ENCODE measurements at places on chromosomes 1 and 21.

DNA sequence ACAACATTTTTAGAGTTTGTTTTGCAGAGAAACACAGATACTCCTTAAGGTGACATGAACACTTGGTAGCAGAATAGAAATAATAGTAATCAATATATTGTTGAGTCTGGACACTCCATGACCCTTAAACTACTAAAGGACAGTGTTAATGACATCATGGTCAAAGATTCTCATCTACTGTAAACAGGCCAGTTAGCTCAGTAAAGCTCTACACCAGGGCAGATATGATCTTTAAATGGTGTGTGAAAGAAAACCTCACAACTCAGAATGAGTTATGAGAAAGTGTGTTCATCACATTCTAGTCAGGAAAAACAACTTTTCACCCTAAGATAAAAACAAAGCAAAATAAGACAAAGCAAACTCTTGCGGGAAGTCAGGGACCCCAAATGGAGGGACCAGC lies 58.1 kb upstream of the ADAMTS5 start:
- DNase-seq = no peak

GRCh38 chr1:64046891-64047290 lies 156.5 kb upstream of the UBE2U start:
- no peak for DNase-seq

DNA sequence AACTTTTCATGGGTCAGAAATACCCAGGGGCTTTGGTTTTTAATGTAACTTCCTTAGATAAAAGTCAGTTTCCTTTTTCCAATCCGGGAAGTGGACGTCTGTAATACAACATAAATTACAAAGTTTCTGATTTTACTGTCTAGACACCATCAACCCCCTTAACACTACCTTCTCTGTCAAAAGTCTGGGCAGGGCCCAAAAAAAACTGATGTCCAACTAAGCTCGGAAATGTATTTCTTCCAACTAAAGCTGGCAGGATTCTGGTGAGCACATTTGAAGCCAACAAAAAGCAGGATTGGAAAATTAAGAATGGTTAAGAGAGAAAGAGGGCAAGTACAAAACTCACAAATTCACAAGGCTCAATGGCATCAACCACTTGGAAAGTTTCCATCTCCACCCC lies 24.3 kb downstream of the DDAH1 start:
- DNase-seq = no peak

DNA sequence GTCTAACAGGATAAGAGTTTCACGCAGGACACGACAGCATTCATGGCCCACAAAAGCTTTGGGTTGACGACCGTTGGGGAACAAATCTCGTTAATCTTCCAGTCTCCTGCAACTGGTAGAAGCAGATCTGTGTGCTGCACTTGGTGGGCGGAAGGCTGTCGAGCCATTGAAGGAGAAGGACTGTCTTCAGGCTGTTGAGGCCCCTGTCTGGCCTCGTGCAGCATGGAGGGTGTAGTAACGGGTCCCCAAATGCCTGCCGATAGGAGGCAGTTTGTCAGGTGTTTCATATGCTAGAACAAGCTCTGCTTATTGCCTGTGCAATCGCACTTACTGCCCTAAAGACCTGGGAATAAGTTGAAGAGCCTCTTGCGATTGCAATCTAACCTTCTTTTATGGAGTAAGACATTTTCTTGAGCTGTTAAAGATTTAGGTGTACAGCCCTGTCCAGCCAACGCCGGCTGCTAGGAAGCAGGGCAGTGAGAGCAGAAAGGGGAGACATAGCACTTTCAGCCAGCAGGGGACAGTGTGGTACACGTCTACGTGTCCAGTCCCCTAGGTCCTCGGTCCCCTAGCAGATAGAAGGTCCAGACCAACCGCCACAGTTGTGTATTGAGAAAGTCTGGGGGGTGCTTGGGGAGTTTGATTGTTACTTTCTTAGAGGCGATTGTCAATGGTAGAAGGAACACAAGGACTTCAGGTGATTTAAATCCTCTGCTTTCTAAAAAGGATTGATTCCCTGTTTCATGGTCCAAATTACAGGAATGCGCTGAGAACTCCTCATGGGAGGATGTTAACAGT lies 102.3 kb upstream of the TMPRSS2 start:
- DNase-seq = peak; percentile 46

GRCh38 chr1:210250998-210251679 lies 18.5 kb downstream of the SERTAD4 start:
- DNase-seq = no peak

DNA sequence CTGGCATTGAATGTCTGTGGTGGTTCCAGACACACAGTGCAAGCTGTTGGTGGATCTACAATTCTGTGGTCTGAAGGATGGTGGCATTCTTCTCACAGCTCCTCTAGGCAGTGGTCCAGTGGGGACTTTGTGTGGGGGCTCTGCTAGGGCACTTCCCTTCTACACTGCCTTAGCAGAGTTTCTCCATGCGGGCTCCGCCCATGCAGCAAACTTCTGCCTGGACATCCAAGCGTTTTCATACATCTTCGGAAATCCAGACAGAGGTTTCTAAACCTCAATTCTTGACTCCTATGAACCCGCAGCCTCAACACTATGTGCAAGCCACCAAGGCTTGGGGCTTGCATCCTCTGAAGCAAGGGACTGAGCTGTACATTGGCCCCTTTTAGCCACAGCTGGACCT lies 43.0 kb downstream of the RGS18 start:
- DNase-seq = no peak

- peak; percentile 85 for DNase-seq
Observed at GRCh38 chr1:215475796-215476481, 91.2 kb upstream of the KCTD3 start.

DNA sequence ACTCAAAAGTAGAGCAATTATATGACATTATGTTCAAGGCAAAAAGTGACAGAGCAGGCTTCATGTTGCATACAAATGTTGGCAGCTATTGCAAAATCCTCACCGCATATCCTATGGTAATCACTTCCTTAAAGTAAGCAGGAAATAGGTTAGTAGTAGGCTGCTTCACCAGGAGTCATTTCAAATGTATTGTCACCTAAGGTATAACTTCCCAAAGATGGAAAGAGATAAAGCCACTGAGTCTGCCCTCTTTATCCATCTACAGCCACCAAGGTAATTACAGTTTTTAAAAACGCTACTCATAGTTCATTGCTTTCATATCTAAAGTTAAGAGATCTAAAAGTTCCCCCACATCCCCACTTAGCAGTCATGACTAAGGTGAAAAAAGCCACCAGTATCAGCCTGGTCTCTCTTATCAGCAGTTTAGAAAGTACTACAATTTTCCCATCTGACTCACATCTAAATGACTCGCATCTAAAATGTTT lies 31.6 kb upstream of the UBE2U start:
- DNase-seq = peak; percentile 35

DNA sequence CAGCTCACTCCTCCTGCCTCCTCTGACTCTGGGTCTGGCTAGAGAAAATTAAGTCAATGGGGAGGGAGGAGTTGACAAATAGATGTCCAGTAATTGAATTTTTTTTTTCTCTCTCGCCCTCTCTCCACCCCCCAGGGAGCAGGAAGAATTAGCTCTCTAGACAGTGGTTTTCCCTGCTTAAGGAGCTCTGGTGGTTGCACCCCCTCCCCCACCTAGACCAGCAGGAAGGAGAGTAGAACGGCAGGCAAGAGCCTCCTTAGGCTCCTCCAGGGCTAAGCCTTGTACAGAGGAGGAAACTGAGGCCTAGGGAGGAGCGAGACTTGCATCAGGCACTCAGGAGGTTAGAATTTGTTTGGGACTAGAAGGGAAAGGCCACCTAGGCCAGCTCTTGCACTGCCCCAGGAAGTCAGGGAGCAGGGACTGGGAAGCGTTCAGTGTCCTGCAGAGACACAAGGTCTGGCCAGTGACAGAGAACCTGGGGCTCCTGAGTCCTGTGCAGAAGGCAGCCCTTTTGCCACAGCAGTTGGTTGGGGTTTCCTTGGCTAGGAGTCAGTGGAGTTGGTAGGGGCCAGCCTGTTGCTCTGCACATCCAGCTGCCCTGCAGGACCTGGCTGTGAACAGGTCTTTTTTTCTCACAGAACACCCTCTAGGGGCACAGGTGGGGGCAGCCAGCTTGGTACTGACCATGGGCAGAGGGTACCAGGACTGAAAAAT lies 49.5 kb upstream of the ACOT11 start:
- DNase-seq = no peak

DNA sequence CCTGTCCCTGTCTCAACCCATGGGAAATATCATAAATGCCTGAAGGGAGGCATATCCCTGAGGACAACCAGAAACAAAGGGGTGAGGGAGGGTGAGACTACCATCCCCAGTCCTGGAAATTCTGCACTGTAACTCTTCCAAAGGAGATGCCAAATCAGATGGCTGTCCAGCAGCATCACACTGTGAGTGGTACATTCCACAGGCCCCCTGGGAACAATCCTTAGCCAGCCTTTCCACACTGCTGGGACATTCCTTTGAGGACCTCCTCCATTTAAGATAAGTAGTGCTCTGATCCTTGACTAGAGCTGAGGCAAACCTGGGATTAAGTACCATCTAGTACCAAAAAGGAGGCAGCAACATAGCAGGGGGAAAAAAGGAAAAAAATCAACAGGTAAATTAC lies 10.7 kb downstream of the IVL start:
- no peak for DNase-seq

GRCh38 chr21:39576518-39577128 lies 36.1 kb upstream of the B3GALT5 start:
- DNase-seq = no peak

DNA sequence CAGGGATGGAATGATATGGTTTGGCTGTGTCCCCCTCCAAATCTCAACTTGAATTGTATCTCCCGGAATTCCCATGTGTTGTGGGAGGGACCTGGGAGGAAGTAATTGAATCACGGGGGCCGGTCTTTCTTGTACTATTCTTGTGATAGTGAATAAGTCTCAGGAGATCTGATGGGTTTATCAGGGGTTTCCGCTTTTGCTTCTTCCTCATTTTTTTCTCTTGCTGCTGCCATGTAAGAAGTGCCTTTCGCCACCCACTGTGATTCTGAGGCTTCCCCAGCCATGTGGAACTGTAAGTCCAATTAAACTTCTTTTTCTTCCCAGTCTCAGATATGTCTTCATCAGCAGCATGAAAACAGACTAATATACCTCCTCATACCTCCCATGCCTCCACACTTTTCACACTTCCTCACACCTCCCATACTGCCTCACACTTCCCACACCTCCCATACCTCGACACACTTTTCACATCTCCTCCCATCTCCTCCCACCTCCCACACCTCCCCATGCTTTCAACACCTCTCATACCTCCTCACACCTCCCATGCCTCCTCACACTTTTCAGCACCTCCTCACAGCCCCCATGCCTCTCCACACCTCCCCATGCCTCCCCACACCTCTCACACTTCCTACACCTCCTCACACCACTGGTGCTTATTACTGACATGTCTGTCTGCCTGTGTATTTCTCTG lies 21.3 kb downstream of the GPR137B start:
- no peak for DNase-seq

DNA sequence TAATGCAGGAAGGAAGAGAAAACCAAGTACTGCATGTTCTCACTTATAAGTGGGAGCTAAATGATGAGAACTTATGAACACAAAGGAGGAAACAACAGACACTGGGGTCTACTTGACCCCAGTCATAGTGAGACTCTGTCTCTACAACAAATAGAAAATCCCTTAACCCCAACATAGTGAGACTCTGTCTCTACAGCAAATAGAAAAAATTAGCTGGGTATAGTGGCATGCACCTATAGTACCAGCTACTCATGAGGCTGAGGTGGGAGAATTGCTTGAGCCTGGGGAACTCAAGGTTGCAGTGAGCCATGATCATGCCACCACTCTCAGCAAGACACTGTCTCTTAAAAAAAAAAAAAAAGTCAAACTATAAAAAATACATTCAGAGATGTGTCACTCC lies 42.7 kb downstream of the GIPC2 start:
- DNase-seq = no peak

GRCh38 chr1:105088166-105088565 lies 1338.5 kb downstream of the AMY1C start:
- DNase-seq = no peak

GRCh38 chr1:3625151-3625907 lies 514 bp downstream of the TPRG1L start:
- DNase-seq = peak; percentile 50

DNA sequence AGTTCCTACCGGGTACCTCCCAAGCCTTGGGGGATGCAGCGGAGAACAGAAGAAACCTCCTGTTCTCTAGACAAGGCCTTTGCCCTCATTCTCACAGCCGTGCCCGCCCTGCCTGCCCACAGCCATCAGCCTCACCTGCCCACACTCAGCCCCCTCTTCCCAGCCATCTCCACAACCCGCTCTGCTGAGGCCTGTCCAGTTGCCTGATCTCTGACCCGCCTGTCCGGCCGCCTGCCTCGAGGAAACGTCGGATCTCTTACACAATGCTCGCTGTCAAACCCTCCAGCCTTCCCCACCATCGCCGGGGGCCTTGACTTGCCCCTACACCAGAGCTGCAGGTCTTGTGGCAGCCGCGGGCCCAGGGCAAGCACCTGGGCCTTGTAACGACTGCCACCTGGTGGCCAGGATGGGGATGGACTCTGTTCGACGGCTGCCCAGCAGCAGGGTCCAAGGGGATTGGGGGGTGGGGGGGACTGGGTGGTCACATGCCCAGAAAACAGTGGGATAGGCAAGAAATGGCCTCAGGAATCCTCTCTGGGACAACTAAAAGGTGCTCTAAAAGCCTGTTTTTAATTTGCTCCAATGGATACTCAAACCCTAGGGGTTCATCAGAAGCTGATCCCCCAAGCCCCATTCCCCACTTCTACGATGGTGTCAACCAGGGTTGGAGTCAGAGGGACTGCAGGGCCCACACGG lies 31.0 kb downstream of the SLC45A1 start:
- peak; percentile 76 for DNase-seq

GRCh38 chr1:154911691-154912550 lies 24.6 kb downstream of the PMVK start:
- no peak for DNase-seq

DNA sequence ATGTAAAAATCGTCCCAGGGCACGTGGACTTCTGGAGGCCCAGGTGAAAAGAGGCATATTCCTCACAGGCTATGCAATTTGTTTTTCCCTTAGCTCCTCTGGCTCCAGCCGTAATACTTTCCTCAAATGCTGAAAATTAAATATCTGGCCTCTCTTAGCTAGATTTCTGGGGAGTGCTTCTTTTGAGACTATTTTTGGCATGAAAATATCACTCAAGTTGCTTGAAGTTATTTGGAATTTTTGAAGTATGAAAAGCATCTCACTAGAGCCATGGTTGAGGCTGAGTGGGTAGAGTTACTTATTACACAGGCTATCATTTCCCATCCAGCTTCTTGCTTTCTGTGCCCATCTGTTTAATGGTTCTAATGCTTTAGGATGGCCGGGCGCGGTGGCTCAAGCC lies 59.7 kb downstream of the MYOM3 start:
- DNase-seq = no peak

Measured in AG08395 (cell line).